Small intestine (tissue), 16 donors: ENCODE measurements at places on chromosomes 16 and 17. TPM values are rescaled to one million over a fixed set of nuclear protein-coding genes. Genes with fewer than 3 reads are reported as not detected.

The EMC8 gene
- polyA plus RNA-seq: 20.9 TPM

The MC1R gene
- 3.4 TPM for polyA plus RNA-seq

The CTRB1 gene
- 0.04 TPM for polyA plus RNA-seq

The HLF gene
- 0.54 TPM for polyA plus RNA-seq

The MT1A gene
- 20.4 TPM for polyA plus RNA-seq

The LPCAT2 gene
- polyA plus RNA-seq: 8.6 TPM

The TBX6 gene
- polyA plus RNA-seq: 1.6 TPM

The KRT20 gene
- 1,534 TPM for polyA plus RNA-seq

The FBXW10 gene
- not detected for polyA plus RNA-seq

The ACSM5 gene
- 0.97 TPM for polyA plus RNA-seq

DNA sequence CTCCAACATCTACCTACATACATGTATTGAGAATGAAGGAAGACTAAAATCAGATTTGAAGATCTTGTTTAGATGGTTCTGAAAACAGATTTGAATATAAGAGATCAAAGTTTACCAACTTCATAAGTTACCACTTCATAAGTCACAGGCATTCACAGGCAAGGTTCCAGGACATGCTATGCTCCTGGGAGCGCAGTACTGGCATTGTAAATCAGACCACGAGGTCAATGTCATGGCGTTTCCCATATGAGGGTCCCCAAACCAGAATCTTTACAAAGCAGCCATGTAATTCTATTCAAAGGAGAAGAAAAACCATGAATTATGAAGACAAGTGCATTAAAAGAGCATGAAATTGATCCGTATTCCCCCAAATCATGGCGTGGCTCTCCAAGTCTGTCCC, 3.0 kb downstream of the CDH11 start:
- no peaks in the 10 kb centered on the region for H3K4me1 ChIP-seq
- no peak for DNase-seq
- no peak overlapping the region for H3K4me3 ChIP-seq
- H3K36me3 ChIP-seq: no peaks in the 10 kb centered on the region
- H3K27me3 ChIP-seq: peaks cover 10% of the 10 kb centered on the region

- H3K36me3 ChIP-seq: peaks cover 35% of the 10 kb centered on the region
- no peaks in the 10 kb centered on the region for H3K4me1 ChIP-seq
- H3K27ac ChIP-seq: no peak overlapping the region
These were observed 10.6 kb upstream of the TRAP1 start for GRCh38 chr16:3727806-3728381.

DNA sequence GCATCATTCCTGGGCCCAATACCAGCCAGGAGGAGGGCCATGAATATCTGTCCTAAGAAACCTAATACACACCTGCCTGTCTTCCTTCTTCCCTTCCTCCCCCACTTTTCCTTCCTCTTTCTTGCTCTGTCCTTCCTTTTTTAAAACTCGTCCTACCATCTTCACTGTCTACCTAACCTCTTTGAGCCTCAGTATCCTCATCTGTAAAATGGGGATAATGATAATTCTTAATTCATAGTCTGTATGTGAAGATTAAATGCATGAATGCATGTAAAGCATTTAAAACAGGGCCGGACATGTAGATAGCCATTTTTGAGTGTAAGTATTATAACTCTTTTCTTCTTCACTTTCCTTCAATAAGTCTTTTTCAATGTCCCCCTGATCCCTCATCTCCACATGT, 560 bp downstream of the CRYBA1 start:
- H3K36me3 ChIP-seq: no peaks in the 10 kb centered on the region
- H3K4me1 ChIP-seq: no peaks in the 10 kb centered on the region
- no peak for DNase-seq

- H3K4me3 ChIP-seq: no peak overlapping the region
- H3K36me3 ChIP-seq: no peaks in the 10 kb centered on the region
- no peaks in the 10 kb centered on the region for H3K27me3 ChIP-seq
- DNase-seq: no peak
These were observed 86.7 kb downstream of the TMEM132E start for GRCh38 chr17:34665819-34666763.

GRCh38 chr17:81123052-81124048, 42.0 kb upstream of the PVALEF start:
- no peak overlapping the region for H3K4me3 ChIP-seq
- H3K4me1 ChIP-seq: no peaks in the 10 kb centered on the region
- H3K36me3 ChIP-seq: peaks cover 93% of the 10 kb centered on the region
- DNase-seq: no peak

DNA sequence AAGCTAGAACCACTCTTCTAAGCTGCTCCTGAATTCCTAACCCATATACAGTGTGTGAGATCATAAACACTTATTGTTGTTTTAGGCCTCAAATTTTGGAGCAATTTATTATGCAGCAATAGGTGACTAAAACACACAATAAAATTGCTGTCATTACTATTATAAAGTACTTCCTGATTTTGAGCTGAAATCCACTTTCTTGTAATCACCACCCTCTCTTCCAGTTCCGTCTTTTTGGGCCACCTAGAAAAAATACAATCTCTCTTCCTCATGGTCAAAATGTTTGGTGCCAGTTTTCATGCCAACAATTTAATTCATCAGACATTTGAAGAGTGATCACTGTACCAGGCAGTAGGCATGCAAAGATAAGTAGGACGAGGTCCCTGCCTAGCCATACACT, 43.3 kb upstream of the NF1 start:
- no peak overlapping the region for H3K27ac ChIP-seq
- H3K4me3 ChIP-seq: no peak overlapping the region
- no peaks in the 10 kb centered on the region for H3K4me1 ChIP-seq
- no peak for DNase-seq

DNA sequence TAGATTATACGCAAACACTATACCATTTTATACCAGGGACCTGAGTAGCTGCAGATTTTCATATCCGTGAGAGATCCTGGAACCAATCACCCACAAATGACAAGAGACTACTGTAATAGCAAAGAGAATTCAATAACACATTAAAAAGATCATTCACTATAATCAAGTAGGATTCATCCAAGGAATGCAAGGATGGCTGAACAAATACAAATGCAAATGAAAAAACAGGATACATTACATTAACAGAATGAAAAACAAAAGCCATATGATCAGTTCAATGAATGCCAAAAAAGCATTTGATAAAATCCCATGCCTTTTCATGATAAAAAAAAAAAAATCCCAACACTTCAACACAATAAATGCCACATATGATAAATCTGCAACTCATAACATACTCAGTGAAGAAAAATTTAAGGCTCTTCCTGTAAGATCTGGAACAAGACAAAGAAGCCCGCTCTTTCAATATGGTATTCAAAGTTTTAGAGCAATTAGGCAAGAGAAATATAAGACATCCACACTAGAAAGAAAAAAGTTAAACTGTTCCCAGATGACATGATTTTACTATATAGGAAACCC, 29.0 kb downstream of the N4BP1 start:
- H3K27me3 ChIP-seq: no peaks in the 10 kb centered on the region
- H3K27ac ChIP-seq: no peak overlapping the region
- no peaks in the 10 kb centered on the region for H3K4me1 ChIP-seq
- H3K36me3 ChIP-seq: no peaks in the 10 kb centered on the region
- no peak for DNase-seq

- H3K4me1 ChIP-seq: peaks cover 5% of the 10 kb centered on the region
- H3K27ac ChIP-seq: no peak overlapping the region
- no peaks in the 10 kb centered on the region for H3K36me3 ChIP-seq
- no peak overlapping the region for H3K4me3 ChIP-seq
These were observed 38.9 kb downstream of the KANSL1 start for GRCh38 chr17:46154151-46154816.

DNA sequence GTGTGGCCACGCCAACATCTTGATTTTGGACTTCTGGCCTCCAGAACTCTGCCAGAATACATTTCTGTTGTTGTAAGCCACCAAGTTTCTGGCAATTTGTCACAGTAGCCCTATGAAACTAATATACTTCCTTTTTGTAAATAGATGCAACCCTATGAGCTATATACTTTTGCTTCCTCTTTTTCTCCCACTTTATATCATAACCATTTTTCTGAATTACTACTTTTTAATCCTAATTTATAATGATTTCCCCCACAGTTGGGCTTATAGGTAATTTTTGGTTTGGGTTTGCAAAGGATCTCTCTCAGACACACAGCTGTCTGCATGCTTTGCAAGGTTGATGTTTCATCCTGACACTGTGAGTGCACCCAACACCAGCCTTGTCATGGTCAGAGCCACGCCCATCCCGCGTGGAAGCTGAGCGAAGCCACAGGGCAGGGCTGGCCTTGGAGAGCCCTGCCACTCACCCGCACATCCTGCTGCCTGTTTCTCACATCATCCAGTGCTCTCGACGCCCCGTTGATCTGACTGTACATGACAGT, 5.8 kb downstream of the TRIM25 start:
- H3K4me1 ChIP-seq: peaks cover 5% of the 10 kb centered on the region
- H3K4me3 ChIP-seq: no peak overlapping the region
- peak; percentile 56 for DNase-seq
- peaks cover 7% of the 10 kb centered on the region for H3K36me3 ChIP-seq
- H3K27ac ChIP-seq: peak overlapping the region; percentile 40

DNA sequence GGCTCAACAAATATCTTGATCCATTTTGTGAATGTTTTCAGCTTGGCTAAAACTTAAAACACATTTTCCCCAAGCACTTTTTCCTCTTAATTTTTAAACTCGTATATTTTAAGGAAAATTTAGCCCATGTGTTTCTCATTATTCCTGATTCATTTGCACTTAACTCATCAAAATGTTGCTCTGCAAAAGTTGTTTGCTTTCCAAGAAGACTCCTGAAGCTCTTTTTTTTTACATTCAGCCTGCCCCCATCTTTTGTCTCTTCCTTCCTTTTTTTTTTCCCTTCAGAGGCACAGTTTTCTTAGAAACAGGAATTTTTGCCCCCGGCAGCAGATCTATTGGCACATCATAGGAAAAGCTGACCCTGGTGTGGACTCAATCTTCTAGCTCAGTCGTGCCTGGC, 155.0 kb upstream of the SALL1 start:
- no peak overlapping the region for H3K4me3 ChIP-seq
- DNase-seq: no peak
- no peak overlapping the region for H3K27ac ChIP-seq

GRCh38 chr16:50516401-50516800, 31.8 kb upstream of the NKD1 start:
- H3K4me3 ChIP-seq: no peak overlapping the region
- H3K4me1 ChIP-seq: no peaks in the 10 kb centered on the region
- no peak overlapping the region for H3K27ac ChIP-seq
- no peaks in the 10 kb centered on the region for H3K36me3 ChIP-seq
- H3K27me3 ChIP-seq: no peaks in the 10 kb centered on the region
